ENCODE measurements at places on chromosomes 13 and 19.

- DNase-seq = no peak
Measured at GRCh38 chr19:926323-926588, 421 bp downstream of the ARID3A start.

DNA sequence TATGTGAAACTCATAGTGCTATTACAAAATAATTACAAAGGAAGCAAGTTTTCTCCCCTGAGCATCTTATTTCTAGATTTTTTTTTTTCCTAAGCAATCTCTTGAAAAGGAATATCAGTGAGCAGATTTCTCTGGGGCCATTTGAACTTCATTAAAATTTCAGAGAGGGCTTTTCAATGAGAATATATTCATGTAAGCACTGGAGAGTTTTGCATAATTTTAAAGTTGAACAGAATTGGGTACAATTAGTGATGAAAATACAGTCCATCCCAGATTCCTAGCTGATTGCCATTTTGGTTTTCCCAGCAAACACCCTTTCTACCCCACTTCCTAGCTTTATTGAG lies 66.8 kb upstream of the RNF113B start:
- no peak for DNase-seq

DNA sequence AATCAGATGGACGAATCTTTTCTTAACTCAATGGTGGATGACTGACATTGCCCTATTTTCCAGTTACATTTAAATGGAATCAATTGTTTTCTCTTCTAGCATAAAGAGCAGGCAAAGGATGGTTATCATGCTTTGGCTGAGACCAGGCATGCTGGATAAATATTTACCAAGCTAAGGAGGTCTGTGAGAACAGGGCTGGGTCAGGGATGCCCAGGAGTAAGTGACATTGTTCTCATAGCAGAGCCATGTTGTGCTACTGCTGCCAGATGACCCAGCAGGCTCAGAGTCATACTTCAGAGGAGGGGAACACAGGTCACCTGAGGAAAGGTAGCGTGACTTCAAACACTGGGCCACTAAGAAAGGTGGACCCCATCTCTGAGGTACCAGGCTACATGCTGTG lies 116.0 kb upstream of the RNF113B start:
- DNase-seq = no peak

DNA sequence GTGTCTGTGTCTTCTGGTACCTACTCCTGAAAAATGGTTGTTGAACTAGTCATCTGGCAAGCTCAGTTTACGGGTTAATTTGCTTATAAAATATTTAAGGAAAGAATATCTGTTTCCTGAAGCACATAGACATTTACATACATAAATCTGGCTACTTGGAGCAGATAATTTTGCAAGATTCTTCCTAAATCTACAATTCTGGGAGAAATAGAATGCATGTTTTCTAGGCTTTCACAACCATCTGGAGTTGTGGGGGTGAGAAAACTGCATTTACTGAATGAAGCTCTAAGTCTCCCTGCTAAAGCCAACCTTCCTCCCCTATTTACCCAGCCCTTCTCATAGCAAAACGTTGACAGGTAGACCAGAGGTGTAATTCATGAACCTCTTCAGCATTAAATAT lies 393.7 kb upstream of the ARGLU1 start:
- DNase-seq = no peak

GRCh38 chr13:48125794-48126228 lies 30.9 kb upstream of the MED4 start:
- no peak for DNase-seq

GRCh38 chr19:6393983-6394412 lies 1.0 kb upstream of the GTF2F1 start:
- DNase-seq = peak; percentile 50

DNA sequence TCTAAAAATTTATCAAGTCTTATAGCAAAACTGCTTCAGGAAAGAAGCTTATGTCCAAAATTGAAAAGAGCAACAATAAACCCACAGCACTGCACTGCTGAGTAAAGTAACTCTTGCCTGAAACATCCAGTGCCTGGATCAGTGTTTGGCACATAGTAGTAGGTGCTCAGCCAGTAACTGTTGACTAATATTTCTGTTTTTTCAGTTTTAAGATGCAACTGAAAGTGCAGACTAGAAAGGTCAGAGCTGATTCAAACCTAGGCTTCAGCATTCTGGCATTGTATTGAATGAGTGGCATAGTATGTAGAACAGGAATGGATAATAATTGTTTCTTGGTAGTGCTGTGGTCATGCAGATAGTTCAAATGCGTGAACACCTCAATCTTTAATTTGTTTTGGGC lies 67.6 kb downstream of the UBL3 start:
- no peak for DNase-seq

DNA sequence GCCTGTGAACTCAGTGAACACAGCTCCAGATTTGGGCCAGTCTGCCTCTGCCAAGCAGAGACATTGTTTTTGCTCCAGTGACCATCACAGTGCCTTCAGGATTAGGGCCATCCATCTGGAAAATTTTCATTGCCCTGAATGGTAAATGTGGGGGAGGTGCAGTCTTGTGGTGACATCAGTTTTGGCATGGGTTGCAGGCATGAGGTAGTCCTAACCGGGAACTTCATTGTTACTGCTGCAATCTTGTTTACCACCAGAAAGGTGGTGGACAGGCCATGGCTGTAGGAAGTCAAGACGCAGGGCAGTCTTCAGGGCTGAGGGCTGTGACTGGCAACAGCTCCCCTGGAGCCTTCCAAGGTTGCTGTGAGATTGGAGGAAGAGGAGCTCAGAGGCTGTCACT lies 55.2 kb downstream of the SPATA13 start:
- no peak for DNase-seq

GRCh38 chr13:22925881-22926747 lies 254.7 kb upstream of the SGCG start:
- DNase-seq = no peak

DNA sequence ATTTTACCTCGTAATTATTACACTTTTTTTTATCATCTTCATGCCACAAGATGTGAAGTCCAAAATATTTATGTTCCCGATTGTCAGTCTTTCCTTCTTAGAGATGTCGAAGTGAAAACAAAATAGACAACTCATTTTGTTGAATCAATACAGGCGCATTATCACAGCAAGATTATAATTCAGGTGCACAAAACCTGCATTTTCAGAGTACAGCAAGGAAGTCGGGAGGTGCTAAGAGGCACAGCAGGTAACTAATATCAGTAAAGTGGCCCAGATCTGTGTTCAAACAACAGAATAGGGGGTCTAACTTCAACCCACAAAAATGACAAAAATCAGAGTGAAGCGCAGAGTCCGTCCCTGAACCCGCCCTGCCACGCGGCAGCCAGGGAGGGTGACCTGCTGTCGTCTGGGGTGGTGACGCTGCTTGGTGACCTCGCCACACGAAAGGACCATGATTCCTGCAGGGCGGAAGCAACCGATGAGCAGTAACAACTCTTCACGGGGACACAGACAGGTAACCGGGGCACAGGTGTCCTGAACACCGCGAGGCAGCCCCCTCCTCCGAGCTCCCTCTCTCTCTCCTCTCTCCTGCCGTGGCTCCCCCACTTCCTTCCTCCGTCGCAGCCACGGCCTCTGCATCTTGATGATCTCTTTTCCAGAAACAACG lies 50.9 kb upstream of the SPACA7 start:
- DNase-seq = no peak

- DNase-seq = no peak
Measured at GRCh38 chr13:102847272-102848234, 1.7 kb downstream of the ERCC5 start.

GRCh38 chr19:12792051-12792852 lies 966 bp downstream of the JUNB start:
- peak; percentile 71 for DNase-seq

DNA sequence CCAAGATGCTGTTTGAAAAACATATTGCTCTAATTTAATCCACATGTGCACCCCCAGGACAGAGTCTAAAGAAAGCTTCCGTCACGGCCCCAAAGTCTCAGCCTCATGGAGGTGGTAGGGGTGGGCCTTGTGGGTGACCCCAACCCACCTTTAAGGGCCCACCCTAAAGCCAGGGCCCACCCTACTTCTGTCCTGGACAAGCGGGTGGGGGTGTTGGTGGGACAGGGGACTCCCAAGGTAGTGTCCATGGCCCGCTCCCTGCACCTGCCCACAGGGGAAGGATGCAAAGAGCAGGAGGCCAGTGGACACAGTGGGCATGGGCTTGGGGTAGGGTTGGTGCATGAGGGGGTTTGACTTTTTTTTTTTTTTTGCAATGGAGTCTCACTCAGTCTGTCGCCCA lies 66.8 kb downstream of the KCTD15 start:
- DNase-seq = no peak

- DNase-seq = no peak
Measured at GRCh38 chr13:23748109-23748990, 140.8 kb downstream of the MIPEP start.

GRCh38 chr19:34851277-34851804 lies 75.4 kb upstream of the ZNF30 start:
- DNase-seq = no peak

DNA sequence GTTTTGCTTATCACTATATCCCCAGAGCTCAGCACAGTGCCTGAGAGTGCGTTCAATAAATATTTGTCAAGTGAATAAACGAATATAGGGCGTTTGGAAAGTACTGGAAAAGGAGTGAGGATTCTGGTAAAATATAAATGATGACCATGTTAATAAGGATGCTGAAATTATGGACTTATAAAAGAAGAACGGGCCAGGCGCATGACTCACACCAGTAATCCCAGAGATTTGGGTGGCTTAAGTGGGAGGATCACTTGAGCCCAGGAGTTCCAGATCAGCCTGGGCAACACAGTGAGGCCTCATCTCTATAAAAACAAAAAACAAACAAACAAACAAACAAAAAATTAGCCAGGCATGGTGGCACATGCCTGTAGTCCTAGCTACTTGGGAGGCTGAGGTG lies 198.1 kb downstream of the VWA8 start:
- DNase-seq = no peak

GRCh38 chr13:87661471-87661870 lies 9.7 kb upstream of the SLITRK5 start:
- no peak for DNase-seq

DNA sequence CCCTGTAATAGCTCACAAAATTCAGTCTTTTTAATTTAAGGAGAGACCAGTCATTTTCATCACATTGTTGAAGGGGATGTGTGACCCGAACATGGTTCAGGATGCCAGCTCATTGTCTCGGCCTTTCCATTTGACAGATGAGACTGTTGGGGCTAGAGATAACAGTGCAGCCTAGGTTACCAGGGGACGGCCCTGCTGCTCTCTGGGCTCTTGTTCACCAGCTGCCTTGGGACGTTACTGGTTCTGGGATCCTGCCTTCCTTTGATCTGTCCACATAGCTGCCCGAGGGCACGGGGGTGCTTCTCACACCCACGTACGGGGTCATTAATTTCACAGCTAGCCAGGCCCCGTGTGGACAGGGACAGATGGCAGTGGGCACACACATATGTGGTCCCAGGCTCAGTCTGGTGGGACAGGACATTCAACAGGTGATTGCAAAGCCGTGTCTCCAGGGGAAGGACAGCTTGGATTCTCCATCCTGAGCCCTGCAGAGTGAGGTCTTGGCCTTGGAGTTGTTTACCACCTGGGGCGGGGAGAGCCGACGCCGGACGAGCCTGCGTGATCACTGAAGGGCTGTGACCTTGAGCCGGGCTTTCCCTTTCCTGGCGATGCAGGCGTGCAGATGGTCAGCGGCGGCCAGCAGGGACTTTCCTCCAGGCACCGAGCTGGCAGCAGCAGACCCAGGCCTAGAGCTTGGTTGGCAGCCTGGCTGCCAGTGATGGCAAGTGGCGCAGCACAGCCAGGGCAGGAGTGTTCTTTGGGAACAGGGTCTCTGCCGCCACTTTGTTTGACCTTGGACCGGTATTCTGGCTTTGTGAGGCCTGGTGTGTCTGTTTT lies 26.7 kb upstream of the NPAS1 start:
- DNase-seq = no peak

GRCh38 chr13:37481011-37481884 lies 117.3 kb downstream of the POSTN start:
- DNase-seq = no peak

DNA sequence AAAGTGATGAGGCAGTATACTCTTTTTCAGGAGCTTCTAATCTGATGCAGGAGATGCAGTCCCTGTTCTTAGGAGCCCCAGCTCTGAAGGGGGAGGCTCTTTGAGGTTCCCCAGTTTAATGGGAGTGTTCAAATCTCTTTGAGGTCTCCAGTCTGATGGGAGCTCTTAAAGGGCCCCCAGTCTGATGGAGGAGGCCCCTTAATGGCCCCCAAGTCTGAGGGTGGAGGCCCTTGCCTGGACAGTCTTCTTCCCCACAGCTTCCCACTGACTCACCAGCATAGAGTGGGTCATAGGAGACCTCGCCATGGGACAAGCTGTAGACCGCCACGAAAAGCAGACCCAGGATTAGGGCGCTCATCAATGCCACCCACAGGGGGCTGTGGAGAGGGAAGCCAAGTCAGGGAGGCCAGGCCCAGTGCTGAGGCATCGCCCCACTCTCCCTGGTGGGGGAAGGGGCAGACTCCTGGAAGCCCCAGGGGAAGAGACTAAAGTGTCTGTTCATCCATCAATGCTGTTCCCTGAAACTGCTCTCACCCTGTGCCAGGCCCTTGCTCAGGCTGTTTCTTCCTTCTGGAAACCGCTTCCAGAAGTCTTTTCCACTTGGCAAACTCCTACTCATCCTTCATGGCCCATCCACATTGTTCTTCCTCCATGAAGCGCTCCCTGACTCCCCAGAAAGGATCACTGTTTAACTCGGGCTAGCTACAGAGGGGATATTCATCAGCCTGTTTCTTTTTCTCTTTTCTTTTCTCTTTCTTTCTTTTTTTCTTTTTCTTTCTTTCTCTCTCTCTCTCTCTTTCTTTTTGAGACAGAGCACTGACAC lies 2.1 kb downstream of the TM6SF2 start:
- no peak for DNase-seq

DNA sequence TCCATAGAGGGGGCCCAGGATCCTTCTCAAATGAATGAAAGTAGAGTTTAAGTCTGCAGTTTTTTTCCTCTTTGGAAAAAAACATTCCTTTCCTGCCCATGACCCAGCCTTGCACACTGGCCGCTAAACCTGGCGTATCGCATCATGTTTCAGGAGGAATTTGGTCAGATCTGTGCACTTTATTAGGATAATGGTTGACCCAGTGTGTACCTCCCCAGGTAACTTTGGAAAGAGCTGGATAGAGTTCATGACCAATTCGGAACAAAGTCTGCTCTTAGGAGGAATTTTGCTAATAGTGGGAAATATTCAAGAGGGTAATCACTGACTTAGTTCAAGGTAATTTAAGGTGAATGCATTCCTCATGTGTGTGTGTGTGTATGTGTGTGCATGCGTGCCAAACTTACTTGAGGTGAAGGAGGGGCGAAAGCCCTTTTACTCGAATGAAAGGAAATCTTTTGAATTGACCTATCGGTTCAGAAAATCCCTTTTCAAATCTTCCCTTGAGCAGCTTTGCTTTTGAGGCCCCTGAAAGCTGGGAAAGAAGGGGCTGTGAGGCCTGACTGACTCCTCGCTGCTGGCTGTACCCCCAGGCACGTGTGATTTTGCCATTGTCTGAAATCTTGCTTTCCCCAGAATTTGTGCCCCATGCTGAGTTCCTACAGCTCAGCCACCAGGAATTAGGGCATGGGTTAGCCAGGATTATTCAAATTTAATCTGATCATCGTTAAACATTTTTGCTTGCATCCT lies 46.3 kb downstream of the SIPA1L3 start:
- no peak for DNase-seq

All from stimulated activated CD8-positive, alpha-beta memory T cell treated with anti-CD3 and anti-CD28 coated beads, Interleukin-15, amount 100 ng/mL, for 4 hours (primary cell).